EH (cell line): ENCODE measurements at places on chromosomes 4 and X.

GRCh38 chrX:97389761-97390192 is 506.1 kb downstream of the RPA4 start:
- peak; percentile 78 for DNase-seq

DNA sequence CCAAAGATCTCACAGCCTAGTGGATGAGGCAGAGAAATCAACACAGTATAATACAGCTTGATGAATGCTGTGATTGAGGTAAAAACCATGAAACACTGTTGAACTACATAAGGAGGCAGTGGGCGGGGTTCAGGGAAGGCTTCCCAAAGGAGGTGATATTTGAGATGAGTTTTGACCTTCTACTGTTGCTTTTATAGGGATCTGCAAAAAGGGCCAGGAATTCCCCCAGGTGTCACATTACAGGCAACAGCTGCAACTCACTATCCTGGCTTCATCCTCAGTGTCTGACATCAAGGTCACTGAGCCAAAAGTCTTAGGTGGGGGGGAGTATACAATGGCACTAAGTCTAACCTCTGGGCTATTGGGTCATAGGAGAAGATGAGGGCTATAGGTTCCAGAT is 185.7 kb upstream of the NRK start:
- DNase-seq = no peak

- peak; percentile 85 for DNase-seq
Measured at GRCh38 chrX:11953615-11954014, 184.7 kb upstream of the FRMPD4 start.

GRCh38 chr4:61473306-61473705 is 273.2 kb downstream of the ADGRL3 start:
- DNase-seq = no peak

DNA sequence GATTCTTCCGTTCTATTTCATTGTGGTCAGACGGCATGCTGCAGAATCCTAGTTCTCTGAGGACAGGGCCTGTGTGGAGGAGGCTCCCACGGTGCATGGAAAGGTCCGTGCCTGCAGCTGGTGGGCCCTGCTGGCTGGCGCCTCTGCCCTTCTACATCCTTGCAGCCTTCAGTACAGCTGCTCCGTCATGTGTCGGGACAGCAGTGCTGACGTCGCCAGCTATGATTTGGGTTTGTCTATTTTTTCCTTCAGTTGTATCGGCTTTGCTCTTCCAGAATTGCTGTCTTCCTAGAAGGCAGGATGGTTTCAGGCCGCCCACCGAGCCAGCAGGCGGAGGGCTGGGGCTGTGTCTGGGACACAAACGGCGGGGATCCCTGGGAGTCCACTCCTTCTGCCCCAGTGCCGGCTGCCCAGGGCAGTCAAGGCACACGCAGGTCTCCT is 32.1 kb upstream of the CPLX1 start:
- DNase-seq = no peak

- DNase-seq = no peak
Measured at GRCh38 chr4:1104647-1105046, 8.7 kb downstream of the RNF212 start.
